Activated CD8-positive, alpha-beta memory T cell treated with anti-CD3 and anti-CD28 coated beads, Interleukin-2, amount 50 U/mL, for 48 hours (primary cell): ENCODE measurements at places on chromosomes 4 and X.

DNA sequence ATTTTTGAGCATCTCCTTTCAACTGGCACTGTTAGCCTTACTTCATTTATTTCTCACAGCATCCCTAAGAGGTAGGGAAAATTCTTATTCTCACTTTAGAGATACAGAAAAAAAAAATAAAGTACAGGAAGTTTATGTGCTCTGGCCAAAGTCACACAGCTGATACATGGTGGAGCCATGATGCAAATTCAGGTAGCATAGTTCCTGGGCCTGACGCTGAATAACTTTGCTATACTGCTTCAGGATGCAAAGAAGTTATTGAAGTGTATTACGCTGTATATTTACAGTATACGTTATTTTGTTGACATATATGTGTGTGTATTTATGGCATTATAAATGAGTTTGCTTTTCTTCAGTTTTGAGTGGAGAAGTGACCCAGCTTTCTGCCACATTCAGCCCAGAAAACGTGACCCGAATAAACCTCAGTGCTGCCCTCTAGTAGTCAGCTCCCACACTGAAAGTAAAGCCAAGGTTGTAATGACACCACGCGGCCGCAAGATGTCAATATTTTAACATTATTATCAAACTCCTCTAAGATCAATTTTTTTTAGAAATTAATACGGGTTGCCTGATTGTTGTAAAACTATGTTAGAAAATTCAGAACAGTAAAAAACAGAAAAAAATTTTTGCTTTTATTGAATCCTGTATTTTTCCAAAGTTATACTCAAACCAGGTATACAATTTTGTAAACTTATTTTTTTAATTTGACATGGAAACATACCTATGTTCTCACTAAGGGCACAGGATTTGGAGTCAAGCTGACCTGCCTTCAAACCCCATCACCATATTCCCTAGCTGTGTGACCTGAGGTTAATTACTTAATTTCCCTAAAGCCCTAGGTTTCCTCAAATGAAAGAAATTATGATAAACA lies 3.8 kb upstream of the GUCY2F start:
- DNase-seq = peak; percentile 56

DNA sequence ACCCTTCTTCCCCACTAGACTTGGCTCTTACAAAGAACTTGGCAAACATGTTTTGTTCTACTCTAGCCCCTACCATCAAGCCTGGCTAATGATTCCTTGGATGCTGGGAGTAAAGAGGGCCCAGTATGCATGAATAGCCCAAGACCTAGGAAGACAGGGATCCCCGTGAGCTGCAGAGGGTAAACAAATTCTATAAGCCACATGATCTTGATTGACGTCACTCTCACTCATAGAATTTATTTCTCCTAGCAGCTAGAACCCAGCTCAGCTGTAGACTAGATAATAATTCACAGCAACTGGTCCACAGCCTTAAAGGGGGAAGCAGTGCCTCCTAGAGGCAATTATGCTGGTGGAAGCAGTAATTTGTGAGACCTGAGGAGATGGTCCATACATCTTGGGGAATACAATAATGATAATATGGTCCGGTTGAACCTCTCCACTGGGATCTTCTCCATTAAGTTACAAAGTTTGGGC lies 16.1 kb upstream of the USO1 start:
- DNase-seq = no peak

GRCh38 chr4:89576246-89576645 lies 260.7 kb downstream of the SNCA start:
- no peak for DNase-seq

- DNase-seq = no peak
Measured at GRCh38 chr4:54099287-54099747, 646 bp upstream of the GSX2 start.

- no peak for DNase-seq
Measured at GRCh38 chrX:73922856-73923455, 360.0 kb downstream of the CHIC1 start.

DNA sequence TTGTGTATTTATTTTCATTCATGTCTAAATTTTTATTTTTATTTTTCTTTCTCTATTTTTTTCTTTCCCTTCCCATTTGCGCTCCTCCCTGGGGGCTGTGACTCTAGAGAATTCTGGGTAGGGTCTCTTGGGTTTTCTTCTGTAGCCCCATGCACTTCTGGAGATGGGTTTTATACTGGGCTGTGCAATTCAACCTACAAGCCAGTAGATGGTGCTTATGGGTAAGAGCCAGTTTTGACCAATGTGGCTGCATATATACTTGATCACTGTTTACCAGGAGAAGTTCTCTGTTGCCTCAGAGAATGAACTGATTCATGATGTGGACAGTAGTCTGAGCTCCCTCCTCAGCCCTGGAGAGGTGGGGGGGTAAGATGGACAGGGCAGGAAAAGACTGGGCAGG lies 614.6 kb downstream of the PCDH19 start:
- no peak for DNase-seq

GRCh38 chr4:124941267-124941666 lies 228.7 kb upstream of the ANKRD50 start:
- no peak for DNase-seq

- DNase-seq = no peak
Measured at GRCh38 chr4:11130195-11130970, 298.3 kb downstream of the HS3ST1 start.

GRCh38 chrX:17692709-17693346 lies 44.5 kb upstream of the SCML1 start:
- DNase-seq = no peak

DNA sequence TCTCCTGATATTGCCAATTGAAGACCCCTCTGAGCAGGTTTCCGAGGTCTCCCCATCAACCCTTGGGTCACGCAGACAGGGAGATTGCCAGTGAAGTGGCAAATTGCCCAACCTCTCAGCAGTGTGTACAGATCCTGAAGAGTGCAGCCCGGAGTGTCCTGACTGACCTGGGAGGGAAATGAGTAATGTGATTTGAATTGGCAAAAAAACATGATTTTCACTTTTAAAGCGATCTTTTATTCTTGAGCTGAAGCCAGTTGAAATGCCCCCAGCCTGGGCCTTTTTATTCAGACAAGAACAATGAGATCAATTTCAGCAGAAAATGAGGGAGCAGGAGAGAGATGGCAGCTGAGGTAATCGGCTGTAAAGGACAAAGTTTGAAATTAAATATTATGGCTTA lies 401.8 kb downstream of the RAPGEF2 start:
- no peak for DNase-seq

- no peak for DNase-seq
Measured at GRCh38 chr4:178138491-178138890, 696.3 kb upstream of the AGA start.

GRCh38 chrX:18946157-18946556 lies 37.8 kb downstream of the PHKA2 start:
- DNase-seq = no peak

DNA sequence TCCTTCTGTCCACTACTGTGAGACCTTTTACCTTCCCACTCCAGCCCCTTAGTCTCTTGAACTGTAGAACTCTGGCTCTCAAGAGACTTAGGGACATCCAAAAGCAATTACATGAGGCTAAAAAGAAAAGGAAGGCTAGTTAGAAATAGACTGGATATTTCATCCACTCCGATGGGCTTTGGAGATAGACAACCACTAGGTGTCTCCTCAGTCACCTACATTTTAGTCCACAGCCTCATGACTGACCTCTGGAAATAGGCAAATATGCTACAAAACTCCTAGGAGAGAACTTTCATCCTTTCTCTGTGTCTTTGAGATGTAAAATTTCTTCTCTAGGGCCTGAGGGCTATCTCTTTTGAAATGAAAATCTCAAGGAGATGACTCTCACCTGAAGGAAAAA lies 45.1 kb upstream of the LAMP2 start:
- no peak for DNase-seq

DNA sequence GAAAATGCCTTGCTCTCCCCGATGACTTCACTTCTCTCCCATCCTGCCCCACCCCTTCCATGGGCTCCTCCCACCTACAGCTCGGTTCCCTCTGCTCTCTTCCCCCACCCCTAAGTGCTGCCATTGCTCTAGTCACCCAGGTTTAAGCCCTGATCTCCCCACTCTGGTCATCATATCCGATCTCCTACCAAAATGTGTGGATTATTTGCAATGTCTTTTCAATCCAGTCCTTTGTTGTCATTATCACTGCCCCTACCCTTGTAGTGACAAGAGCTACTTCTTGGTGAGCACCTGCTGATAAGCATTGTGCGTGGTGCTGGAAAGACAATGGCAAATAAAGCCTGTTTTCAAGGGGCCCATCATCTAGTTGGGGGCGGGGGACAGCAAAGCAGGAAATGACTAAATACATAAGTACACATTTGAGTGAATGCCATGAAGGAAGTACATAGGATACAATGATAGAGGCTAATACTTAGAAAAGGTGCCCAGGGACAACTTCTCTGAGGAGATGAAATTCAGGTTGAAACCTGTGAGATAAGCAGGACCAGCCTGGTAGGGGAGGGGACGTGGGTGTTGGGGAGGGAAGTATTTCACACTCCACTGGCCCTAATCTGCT lies 63.8 kb downstream of the DLG3 start:
- DNase-seq = no peak

DNA sequence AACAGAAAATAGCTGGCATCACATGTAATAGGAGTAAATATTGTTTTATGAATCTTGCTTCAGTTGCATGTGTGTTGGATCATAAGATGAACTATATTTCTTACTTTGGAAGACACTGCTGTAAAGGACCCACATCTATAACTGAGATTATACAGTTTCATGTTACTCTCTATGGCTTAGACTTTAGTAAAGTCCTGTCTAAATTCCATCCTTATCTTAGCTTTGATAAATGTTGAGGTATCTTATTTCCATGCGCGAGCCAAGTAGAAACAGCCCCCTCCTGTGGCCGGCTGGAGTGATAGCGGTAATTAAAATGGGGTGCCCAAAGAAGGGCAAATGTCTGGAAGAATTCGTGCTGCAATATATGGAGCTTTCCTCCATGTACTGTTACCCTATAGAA lies 43.0 kb downstream of the CCDC158 start:
- peak; percentile 72 for DNase-seq

- peak; percentile 74 for DNase-seq
Measured at GRCh38 chr4:122921971-122922876, at the start of gene NUDT6. Gene NUDT6, minus strand, starts transcription at chr4:122922597. Its CDS starts 25 bp downstream, at chr4:122922572.

DNA sequence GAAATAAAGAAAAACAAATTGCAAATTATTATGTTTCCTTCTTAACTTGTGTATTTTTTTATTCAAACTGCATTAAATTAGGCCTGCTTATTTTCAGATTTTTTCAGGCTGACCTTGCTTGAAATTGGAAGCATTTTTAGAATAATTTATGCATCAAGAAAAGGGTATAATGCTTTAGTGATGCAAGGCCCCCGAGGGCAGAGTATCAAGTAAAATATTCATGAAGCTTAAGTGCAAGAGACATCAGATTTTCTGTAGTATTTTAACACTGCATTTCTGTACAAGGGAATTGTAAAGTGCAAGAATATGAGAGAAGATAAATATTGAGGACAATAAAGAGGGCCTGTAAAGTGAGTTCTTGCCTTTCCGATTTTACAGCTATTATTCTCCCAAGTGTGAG lies 485.8 kb upstream of the ATOH1 start:
- no peak for DNase-seq

- DNase-seq = no peak
Measured at GRCh38 chrX:37314531-37314930, 34.6 kb upstream of the PRRG1 start.

- no peak for DNase-seq
Measured at GRCh38 chrX:40224658-40225057, 126.9 kb upstream of the BCOR start.

DNA sequence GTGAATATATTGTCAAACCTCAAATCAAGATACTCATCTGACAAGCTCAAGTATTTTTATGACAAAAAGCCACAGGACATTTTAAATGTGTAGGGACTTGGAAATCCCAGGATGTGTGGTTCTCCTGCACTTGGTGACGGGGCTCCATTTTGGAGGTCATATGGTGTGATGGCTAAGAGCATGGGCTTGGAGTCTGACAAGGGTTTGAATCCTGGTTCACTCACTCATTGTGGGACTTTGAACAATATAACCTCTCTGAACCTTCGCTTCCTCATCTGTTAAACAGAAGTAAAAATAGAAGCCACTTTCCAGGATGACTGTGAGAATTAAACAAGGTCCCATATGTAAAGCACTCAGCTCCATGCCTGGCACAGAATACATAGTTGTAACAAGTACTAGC lies 99.6 kb downstream of the SMIM20 start:
- no peak for DNase-seq

DNA sequence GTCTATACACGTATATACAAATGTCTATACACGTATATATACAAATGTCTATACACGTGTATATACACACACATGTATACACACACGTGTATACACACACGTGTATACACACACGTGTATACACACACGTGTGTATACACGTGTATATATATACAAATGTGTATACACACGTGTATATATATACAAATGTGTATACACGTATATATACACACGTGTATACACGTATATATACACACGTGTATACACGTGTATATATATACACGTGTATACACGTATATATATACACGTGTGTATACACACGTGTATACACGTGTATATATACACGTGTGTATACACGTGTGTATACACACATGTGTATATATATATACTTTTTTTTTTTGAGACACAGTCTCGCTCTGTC lies 23.9 kb upstream of the N4BP2 start:
- DNase-seq = no peak
